Heart left ventricle (tissue), 16 donors: ENCODE measurements at places on chromosomes 5 and 9.
A peak's percentile ranks its signal among the peaks of the same experiment; 100 is the strongest.

GRCh38 chr5:90344689-90345088 is 64.9 kb downstream of the CETN3 start:
- DNase-seq: no peak

DNA sequence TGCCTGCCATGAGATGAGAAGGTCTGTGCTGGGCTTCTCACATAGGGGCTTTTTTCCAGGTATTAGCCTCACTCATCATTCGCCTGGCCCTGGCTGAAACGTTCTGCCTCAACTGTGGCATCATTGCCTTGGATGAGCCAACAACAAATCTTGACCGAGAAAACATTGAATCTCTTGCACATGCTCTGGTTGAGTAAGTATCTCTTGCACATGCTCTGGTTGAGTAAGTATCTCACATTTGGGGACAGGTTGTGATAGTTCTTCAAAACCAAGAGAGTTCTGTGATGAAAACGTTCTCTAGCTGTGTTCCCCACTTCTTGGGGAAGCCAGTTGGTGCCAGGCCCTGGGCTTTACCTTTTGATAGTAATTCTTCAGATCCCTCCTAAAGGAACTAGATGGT is 17.4 kb upstream of the IL13 start:
- no peak for DNase-seq

DNA sequence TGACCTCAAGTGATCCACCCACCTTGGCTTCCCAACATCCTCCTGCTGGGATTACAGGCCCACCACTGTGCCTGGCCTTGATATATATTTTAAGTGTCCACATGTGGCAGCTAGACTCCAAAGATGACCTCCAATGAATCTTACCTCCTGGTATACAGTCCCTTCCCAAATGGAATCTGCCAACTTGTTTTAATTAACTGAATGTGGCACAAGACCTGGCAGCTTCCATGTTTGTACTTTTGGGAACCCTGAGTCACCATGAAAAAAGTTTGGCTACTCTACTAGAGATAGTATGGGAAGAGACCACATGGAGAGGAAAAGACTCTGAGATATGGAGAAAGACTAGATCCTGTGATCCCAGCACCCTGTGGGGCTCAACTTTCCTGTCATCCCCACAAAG is 42.5 kb downstream of the CCL28 start:
- no peak for DNase-seq

DNA sequence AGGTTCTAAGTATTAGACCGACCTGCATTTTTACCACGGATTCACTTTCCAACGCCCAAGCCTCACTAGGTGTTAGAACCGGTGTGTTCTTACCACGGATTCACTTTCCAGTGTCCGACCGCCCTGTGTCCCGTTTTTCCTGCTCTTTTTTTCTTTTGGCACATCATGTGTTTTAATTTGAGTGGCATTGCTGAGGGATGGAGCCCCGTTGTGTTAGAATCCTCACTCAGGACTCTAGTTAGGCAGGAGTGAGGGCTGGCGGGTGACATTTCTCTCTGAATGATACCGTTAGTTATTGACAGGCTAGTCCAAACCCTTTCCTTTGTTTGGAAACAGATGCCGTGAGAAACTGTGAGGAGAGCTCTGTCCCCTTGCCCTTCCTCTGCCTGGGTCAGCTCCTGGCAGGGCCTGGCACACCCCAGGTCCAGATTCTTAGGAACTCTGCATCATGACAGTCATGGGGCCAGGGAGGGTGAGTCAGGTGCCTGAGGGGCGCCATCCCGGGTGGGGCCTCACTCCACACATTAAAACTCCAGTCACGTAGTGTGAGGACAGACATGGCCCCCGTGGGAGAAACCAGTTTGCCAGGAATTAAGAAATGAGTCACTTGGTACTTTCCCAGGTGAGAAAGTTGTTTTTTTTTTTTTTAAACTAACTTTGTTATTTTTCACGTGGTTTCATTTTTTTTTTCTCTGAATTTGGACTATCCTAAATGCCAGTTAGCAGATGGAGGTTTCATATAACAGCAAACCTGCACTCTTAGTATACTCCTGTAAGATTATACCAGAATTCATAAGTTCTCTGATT is 15.8 kb downstream of the EXOC3 start:
- peak; percentile 28 for DNase-seq

- peak; percentile 87 for DNase-seq
Measured at GRCh38 chr9:2016408-2017330, 1.5 kb downstream of the SMARCA2 start.

- DNase-seq: no peak
Measured at GRCh38 chr5:91162534-91163381, 220.4 kb downstream of the ARRDC3 start.

- DNase-seq: no peak
Measured at GRCh38 chr9:96050861-96051155, 175.3 kb downstream of the ERCC6L2 start.

GRCh38 chr9:126838055-126838811 is 22.2 kb upstream of the ZBTB34 start:
- DNase-seq: no peak

- DNase-seq: peak; percentile 18
Measured at GRCh38 chr5:53256746-53257145, 147.2 kb upstream of the MOCS2 start.

DNA sequence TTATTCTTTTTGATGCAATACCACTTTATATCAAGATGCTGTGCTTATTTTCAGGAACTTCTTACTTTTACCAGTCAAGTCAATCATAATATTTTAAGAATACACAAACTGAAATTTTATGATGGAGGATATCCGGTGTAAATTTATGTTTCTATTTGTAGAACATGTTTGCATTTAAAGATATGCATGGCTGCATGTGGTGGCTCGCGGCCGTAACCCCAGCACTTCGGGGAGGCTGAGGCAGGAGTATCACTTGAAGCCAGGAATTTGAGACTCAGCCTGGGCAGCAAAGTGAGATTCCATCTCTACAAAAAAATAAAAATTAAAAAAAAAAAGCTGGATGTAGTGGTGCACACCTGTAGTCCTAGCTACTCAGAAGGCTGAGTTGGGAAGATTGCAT is 73.5 kb upstream of the ALDH1A1 start:
- DNase-seq: no peak

GRCh38 chr5:59293700-59294099 is 599.8 kb downstream of the PDE4D start:
- DNase-seq: no peak

DNA sequence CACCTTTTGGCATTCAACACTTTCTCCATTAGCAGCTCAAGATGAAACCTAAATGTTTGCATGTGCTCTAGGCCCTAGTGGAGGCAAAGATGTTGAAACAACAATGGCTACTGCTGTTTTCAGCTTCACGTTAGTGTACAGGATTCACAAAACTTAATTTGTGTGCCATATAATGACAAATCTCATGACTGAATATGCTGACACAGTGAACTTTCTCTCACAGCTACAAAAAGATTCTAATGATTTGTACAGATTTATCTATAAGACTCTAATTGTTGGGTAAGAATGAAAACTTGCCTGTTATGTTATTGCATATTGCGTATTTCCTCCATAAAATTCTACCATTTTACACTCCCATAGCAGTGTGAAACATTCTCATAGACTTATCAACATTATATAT is 97.5 kb downstream of the CETN3 start:
- no peak for DNase-seq

GRCh38 chr5:58411372-58411771 is 48.5 kb downstream of the PLK2 start:
- DNase-seq: no peak

DNA sequence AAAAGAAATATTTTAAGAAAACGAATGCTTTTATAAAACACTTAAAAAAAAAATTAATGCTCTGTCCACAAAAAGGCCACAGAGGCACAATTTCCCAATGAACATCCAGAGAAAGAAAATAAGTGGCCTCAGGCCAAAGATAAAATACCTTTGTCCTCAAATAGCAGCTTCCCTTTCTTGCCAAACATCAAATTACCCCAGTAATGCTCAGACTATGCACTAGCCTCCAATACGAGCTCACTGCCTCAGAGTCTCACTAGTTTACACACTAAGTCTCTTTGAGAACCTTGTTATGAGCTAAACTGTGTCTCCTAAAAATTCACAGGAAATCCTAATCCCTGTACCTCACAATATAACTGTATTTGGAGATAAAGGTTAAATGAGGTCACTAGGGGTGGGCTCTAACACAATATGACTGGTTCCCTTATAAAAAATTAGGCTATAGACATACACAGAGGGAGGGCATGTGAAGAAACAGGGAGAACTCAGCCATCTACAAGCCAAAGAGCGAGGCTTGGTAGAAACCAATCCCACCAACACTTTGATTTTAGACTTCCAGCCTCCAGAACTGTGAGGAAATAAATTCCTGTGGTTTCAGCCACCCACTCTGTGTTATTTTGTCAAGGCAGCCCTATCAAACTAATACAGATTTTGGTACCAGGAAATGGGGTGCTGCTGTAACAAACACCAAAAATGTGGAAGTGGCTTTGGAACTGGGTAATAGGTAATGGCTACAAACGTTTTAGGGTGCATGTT is 4.4 kb downstream of the MPDZ start:
- DNase-seq: no peak

DNA sequence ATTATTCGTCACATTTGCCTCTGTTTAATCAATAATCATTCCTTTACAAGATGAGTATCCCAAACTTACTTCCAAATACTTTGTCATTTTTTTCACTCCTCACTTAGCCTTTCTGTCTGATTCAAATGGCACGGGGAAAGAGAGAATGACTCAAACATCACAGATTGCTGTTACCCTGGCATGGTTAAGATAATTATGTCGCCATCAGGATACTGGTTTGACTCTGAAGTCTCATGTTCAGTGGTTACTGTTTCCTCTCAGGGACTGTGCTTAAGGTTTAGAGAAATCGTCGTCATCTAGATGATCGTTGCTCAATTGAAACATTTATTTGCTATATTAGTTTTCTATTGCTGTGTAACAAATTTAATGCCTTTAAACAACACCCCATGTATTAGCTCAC is 45.2 kb upstream of the RAD23B start:
- no peak for DNase-seq

DNA sequence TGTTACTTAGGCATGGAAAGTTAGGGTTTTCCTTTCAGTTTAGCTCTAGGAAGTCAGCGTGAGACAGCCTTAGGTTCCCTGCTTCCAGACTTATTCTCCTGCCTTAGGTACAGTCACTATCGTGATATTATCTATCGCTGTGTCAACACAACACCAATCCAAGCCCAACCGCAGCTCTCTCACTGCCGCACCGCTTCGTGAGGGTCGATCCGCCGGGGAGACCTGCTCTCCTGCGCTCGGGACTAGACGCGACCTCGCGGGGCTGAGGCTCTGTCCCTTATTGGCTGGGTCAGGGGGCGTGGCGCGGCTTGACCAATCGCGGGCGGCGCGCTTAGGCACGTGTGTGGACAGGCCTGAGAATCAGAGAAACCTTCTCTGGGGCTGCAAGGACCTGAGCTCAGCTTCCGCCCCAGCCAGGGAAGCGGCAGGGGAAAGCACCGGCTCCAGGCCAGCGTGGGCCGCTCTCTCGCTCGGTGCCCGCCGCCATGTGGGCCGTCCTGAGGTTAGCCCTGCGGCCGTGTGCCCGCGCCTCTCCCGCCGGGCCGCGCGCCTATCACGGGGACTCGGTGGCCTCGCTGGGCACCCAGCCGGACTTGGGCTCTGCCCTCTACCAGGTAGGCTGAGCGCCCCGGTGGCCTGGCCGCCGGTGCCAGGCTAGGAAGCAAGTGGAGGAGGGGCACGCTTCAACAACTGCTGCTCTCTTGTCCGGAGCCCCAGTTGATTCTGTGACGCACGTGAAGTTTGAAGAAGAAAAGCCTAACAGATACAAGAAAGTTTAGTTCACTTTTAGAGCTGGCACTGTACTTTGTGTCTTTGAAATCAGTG is at the start of gene MCCC2:
MCCC2 (plus strand) TSS at position 400 of the 825 bp plus-strand sequence; CDS start at position 486, 86 bp downstream.
- peak; percentile 97 for DNase-seq

GRCh38 chr5:72281764-72282499 is 38.1 kb downstream of the MRPS27 start:
- no peak for DNase-seq
